HepG2 (cell line): ENCODE measurements at places on chromosomes 16 and 17.
A peak's percentile ranks its signal among the peaks of the same experiment; 100 is the strongest.

DNA sequence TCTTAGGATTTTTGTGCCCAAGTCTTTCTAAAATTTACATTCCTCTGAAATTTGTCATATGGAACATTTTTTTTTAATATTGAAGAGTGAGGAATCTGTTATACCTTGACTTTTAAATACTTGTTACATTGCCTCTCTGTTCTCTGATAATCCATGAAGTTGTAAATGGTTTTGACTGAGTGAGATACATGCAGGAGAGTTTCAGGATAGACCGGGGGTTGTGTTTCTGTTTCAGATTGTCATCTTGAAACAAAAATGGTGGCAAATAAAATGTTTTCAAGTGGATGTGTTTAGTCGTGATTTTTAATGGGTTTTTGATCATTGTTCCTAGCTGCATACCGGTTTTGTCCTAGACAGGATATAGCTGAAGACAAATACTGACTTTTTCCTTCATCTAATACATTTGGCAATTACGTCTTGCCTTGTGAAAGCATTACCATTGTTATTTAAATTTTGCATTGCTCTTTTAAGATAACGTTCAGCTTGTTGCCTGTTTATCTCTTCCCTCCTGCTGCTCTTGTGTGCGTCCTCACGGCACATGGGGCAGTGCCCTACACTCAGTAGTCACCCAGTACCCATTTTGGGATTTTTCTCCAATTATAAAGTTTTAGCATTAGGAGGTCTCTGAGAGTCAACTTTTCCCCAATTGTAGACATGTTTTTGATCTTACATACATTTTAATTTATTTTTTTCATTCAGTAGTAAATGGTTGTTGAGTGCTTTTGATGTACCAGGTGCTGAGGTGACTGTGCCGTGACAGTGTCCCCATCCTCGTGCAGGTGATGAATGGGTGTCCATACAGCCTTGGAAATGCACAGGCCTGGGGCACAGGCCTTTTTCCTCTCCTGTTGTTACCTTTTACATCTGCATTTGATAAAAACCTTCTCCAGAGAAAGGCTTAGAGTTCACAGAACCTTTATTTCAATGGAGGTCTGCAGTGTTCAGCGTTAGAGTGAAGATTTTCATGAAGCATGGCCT lies 169.9 kb downstream of the MSI2 start:
- peaks cover 38% of the 10 kb centered on the region for H3K4me1 ChIP-seq
- no peaks in the 10 kb centered on the region for H3K27me3 ChIP-seq
- H3K27ac ChIP-seq: no peak overlapping the region
- no peak for DNase-seq
- H3K4me3 ChIP-seq: no peak overlapping the region

- no peaks in the 10 kb centered on the region for H3K4me1 ChIP-seq
- no peak overlapping the region for H3K27ac ChIP-seq
- H3K36me3 ChIP-seq: no peaks in the 10 kb centered on the region
- peak; percentile 78 for DNase-seq
- no peak overlapping the region for H3K4me3 ChIP-seq
Observed at GRCh38 chr17:34361478-34362061, 1.5 kb downstream of the CCL1 start.

DNA sequence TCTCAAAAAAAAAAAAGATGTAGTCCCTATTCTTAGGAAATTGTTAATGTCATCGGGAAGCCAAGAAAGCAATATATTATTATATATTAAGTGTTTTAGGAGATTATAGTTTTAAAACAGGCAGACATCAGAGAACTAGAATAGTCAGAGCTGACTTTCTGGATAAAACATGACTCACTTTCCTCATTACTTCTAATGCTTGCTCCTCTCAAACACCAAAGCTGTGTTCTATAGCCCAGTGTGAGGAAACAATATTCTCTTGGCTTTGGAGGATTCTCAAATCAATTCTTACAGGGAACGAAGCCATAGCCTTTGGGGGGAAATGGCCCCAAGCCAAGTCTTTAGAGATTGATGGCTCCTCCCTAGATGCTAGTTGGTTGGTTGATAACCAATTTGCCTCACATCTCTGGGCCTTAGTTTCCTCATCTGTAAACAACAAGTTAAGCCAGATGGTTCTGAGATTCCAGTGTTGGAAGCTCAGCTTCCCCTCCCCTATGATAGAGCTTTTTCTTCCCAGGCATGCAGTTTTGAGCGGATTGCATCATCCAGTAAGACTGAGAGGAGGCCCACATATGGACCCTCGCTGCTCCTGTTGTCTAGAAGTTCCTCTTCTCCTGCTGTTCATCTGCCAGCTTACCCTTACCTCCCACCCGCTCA lies 12.4 kb downstream of the NMT1 start:
- H3K27ac ChIP-seq: no peak overlapping the region
- H3K27me3 ChIP-seq: no peaks in the 10 kb centered on the region
- H3K4me1 ChIP-seq: peaks cover 8% of the 10 kb centered on the region; the same call in 1 of the 2 replicates
- H3K36me3 ChIP-seq: peaks cover 44% of the 10 kb centered on the region; the same call in 2 of the 3 replicates
- no peak for DNase-seq
- H3K4me3 ChIP-seq: no peak overlapping the region

DNA sequence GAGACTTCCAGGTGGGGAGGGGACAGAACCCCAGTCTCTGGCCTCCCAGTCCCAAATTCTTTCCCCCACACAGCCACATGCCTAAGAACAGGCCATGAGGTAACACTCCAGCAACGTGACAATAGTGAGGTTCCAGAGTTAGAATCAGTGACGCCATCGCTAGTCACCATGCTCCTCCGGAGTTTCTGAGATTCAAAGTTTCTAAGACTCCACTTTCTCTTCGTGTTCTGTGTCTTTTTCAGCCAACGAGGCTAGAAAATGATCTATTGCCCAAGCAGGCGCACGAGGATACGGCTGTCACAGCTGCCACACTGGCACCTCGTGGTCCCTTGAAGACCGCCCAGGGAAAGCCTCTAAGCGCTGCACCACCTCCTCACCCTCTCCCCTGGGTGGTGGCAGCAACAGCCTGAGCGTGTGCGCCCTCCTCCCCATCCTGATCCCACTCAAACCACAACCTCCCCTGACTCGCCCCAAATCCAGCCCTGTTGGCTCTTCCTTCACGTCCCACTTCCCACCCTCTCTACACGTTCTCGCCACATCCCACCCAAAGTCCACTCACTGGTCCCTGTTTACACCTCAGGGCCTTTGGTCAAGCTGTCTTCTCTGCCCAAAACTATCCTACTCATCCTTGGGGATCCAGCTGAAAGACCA lies 1.0 kb downstream of the MCRIP1 start:
- no peak for DNase-seq
- H3K27ac ChIP-seq: peak overlapping the region; percentile 69
- no peaks in the 10 kb centered on the region; the same call in 2 of the 3 replicates for H3K27me3 ChIP-seq
- no peaks in the 10 kb centered on the region for H3K36me3 ChIP-seq
- H3K4me3 ChIP-seq: peak overlapping the region; percentile 84
- peaks cover 56% of the 10 kb centered on the region for H3K4me1 ChIP-seq

- no peaks in the 10 kb centered on the region for H3K4me1 ChIP-seq
- no peak for DNase-seq
- no peak overlapping the region for H3K4me3 ChIP-seq
- H3K27ac ChIP-seq: no peak overlapping the region
- peaks cover 50% of the 10 kb centered on the region for H3K27me3 ChIP-seq
- no peaks in the 10 kb centered on the region for H3K36me3 ChIP-seq
Observed at GRCh38 chr16:66245072-66245471, 121.4 kb upstream of the CDH5 start.

GRCh38 chr16:87062569-87063442 lies 254.4 kb downstream of the C16orf95 start:
- H3K27ac ChIP-seq: no peak overlapping the region
- no peak overlapping the region for H3K4me3 ChIP-seq
- peak; percentile 49 for DNase-seq

- H3K4me1 ChIP-seq: no peaks in the 10 kb centered on the region
- no peaks in the 10 kb centered on the region for H3K27me3 ChIP-seq
- DNase-seq: no peak
- H3K36me3 ChIP-seq: peaks cover 79% of the 10 kb centered on the region
- no peak overlapping the region for H3K27ac ChIP-seq
Observed at GRCh38 chr16:11892761-11893160, 23.0 kb downstream of the GSPT1 start.

GRCh38 chr16:24681793-24682192 lies 47.7 kb upstream of the TNRC6A start:
- peaks cover 63% of the 10 kb centered on the region for H3K4me1 ChIP-seq
- no peak overlapping the region for H3K27ac ChIP-seq
- H3K27me3 ChIP-seq: no peaks in the 10 kb centered on the region

GRCh38 chr17:19986941-19987861 lies 9.6 kb upstream of the AKAP10 start:
- H3K27ac ChIP-seq: no peak overlapping the region
- 0 out of 2 replicates have a peak, but pooled peaks cover 13% of the 10 kb centered on the region for H3K4me1 ChIP-seq
- H3K4me3 ChIP-seq: no peak overlapping the region
- DNase-seq: no peak

DNA sequence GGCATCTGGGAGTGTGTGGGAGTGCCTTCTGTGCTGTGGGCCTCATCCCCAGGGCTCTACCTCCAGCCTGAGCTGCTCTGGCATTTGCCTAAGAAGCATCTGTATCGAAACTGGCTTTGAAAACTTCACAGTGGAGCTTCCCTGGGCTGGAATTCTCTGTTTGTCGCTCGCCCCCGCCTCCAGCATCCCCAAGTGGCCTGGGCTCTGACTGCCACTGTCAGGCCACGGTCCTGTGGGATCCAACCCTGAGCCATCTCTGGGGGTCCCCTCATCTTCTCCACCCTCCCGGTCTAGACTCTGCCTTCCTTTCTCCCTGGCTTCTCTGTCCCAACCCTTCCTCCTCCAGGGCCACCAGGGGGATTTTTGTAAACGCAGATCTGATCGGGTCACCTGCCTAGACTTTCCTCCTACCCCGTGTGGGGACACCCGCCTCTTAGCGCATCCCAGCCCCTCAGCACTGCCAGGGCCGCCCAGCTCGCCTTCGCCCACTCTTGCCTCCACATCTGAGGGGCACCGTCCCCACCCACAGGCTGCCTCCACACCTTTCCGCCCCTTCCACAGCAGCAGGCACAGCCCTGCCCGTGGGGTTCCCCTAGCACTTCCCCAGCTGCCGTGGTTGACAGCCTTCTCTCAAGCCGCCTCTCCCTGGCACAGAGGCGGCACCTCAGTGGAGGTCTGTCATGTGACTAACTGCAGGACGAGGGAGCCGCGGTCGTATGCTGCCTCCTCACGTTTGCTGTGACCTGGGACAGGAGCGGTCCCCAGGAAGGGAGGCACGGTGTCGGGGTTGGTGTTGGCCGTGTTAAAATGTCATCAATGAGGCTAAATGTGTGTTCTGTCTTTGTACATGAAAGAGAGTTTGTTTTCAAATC lies 12.0 kb downstream of the TBC1D24 start:
- H3K4me3 ChIP-seq: no peak overlapping the region
- H3K4me1 ChIP-seq: peaks cover 60% of the 10 kb centered on the region
- H3K27me3 ChIP-seq: no peaks in the 10 kb centered on the region
- no peak overlapping the region for H3K27ac ChIP-seq
- H3K36me3 ChIP-seq: peaks cover 2% of the 10 kb centered on the region; the same call in 1 of the 2 replicates
- DNase-seq: no peak

- H3K4me1 ChIP-seq: no peaks in the 10 kb centered on the region
- H3K36me3 ChIP-seq: no peaks in the 10 kb centered on the region; the same call in 1 of the 2 replicates
- no peaks in the 10 kb centered on the region for H3K27me3 ChIP-seq
- H3K4me3 ChIP-seq: no peak overlapping the region
Observed at GRCh38 chr17:64611369-64611768, 50.7 kb downstream of the SMURF2 start.

DNA sequence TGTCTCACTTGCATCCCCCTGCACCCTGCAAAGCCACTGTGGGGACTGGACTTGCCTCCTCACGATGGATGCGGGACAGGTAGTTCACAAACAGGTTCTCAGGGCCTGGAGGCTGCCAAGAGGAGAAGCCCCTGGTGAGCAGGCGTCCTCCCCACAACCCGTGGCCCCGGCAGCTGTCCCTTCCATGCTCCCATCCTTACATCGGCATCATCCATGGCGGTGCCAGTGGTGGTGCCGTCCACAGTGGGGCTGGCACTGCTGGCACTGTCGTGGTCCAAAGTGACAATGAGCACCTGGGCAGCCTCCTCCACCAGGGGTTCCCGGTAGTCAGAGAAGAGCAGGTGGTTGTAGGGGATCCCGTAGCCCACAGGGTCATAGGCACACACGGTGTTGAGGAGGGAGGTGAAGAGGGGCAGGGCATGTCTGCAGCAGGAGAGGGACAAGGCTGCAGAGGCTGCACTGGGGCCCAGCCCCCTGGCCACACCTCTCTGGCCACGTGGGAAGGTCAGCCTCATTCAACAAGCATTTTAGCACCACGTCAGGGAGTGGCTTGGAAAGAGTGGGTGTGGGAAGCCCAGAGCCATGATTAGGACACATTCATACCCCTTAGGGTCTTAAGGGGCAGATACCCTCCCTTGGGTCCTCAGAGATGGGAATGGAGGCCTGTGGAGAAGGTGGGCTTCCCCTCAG lies 12.6 kb downstream of the HID1 start:
- no peak for DNase-seq
- H3K27me3 ChIP-seq: no peaks in the 10 kb centered on the region; the same call in 2 of the 3 replicates
- no peak overlapping the region for H3K4me3 ChIP-seq
- peaks cover 6% of the 10 kb centered on the region; the same call in 1 of the 2 replicates for H3K4me1 ChIP-seq
- H3K36me3 ChIP-seq: no peaks in the 10 kb centered on the region
